ENCODE measurements at places on chromosomes 2 and 18. TPM values are rescaled to one million over a fixed set of nuclear protein-coding genes. Genes with fewer than 3 reads are reported as not detected.

DSG4 gene
- not detected for total RNA-seq

NGEF gene
- 33.4 TPM for total RNA-seq

PFN4 gene
- total RNA-seq: 0.98 TPM

NOSTRIN gene
- total RNA-seq: 7.1 TPM

ABHD1 gene
- not detected for total RNA-seq

CNDP1 gene
- total RNA-seq: 0.49 TPM

IKZF2 gene
- total RNA-seq: 8.1 TPM

DAW1 gene
- 1.5 TPM for total RNA-seq

REG3G gene
- not detected for total RNA-seq

CCDC74A gene
- total RNA-seq: 3.7 TPM

PAX3 gene
- 0.49 TPM for total RNA-seq

OBSL1 gene
- 48.4 TPM for total RNA-seq

ACYP2 gene
- 17.2 TPM for total RNA-seq

DPP10 gene
- 50.9 TPM for total RNA-seq

TEKT4 gene
- total RNA-seq: not detected

VIT gene
- total RNA-seq: not detected

Measured in temporal lobe (tissue), 4 donors.